NCI-H82 (cell line): ENCODE measurements at places on chromosomes 3 and 15.
A peak's percentile ranks its signal among the peaks of the same experiment; 100 is the strongest.

GRCh38 chr15:68550498-68551295, 28.1 kb upstream of the CORO2B start:
- DNase-seq, result peak; percentile 87

DNA sequence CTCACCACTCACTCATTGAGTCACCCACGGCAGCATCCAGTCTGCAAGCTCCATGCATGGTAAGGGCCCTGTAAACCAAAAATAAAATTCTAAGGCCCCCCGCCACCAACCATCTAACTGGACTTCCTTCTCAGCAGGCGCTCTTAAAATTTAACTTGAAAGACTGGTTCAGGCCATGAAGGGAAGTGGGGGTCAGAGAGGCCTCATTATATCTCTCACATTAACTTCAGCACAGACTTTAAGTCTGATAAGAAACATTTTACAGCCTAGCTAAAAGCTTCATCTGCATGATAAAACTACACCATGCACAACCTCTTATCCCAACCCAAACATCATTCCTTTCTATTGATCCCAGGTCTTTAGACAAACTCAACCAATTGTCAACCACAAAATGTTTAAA, 38.5 kb downstream of the FBLN2 start:
- DNase-seq, result no peak

- DNase-seq, result no peak
Measured at GRCh38 chr3:130604806-130605205, 87.8 kb downstream of the COL6A6 start.

DNA sequence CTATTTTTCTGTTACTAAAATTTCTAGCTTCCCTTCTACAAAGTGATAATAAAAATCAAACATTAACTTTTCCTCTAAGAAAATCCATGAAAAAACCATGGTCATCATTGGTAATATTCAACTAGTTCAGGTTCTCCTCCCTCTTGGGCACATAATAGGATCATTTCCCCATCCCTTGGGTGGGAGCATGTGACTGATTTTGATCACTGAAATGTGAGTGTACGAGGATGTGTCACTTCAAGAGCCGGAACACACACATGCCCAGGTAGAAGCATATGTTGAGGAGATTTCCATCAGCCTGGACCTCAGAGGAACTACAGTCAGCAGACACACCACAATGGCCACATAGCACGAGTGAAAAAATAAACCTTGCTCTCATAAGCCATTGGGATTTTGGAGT, 36.1 kb downstream of the AP3S2 start:
- no peak for DNase-seq

DNA sequence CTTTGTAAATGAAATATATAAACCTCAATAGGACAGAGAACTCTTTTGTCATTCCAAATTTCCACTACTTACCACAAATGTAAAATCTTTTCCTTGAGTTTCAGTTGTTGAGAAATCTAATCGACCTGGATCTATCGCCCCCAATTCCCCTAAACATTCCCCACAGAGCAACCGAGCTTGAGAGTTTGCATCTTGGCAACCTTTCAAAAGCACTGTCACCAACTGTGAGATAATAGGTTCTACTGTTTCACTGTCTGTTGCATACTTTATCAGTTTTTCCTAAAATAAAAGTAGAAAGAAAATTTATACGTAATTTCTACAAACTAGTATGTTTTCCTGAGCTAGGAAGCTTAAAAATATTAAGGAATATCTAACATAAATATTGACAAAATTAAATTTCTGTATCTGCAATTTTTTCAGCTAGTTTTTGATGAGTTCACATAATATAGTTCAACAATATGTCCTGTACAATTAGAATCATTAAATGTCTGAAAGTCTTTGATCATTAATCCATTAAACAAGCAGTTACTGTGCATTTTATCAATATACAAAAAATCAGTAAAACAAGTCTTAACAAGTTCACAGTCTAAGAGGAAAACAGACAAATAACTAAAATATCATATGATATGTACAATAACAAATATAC, 54.5 kb downstream of the ATR start:
- no peak for DNase-seq

- no peak for DNase-seq
Measured at GRCh38 chr3:127444761-127445160, 145.8 kb downstream of the TPRA1 start.

DNA sequence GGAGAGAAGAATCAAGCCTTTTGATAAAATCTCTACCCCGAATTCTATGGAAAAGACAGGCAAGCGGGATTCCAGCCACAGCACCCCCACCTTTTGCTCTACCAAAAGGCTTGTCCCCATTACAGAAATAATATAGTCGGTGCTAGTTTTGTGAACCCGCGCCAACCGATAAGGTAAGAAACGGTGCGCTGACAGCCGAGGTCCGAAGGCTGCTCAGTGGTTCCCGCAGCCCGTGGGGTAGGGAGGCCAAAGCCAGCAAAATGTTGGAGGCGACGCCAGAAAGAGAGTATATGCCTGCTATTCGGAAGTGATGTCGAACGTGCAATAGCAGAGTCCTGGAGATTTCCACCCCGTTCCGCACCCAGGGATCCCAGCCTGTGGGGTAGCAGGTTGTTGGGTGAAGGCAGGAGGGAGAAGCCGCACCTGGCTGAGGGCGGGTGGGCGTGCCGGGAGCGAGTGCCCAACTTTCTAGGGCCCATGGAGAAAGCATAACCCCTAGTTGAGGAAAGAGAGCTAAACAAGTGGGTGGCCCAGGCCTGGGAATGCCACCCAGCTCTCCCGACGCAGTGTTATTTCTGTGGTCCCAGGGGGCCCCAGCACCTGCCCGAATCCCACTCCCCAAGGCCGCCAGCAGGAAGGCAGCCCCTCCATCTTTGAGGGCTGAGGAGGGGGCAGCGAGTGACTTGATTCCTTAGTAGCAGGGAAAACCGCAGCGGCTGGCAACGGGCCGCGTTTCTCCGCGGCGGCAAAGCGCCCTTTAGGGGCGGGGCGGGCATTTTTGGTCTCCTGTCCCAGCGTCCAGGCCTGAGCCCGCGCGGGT, 7.9 kb upstream of the SOX2 start:
- no peak for DNase-seq

- DNase-seq, result no peak
Measured at GRCh38 chr3:196365736-196366135, 27.5 kb upstream of the TM4SF19 start.

DNA sequence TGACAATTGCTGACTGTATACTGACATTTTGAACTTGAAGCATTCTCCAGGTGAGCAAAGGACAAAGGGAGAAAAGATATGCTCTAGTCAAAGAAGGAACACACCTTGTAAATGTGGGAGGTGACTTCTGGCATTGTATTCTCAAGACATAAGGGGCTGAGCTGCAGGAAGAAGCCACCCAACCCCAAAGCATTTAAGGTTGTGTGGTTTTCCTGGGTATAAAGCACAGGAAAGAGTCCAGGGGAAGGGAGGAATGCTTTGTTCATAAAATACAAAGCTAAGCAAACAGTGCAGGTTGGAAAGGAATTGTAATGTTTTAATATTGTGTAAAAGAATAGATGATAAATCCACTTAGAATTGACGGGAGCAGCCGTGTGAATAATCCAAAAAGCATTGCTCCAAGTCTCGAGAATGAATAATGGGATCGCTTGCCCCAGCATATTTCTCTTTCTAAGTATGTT, 102.4 kb upstream of the LRIG1 start:
- no peak for DNase-seq

DNA sequence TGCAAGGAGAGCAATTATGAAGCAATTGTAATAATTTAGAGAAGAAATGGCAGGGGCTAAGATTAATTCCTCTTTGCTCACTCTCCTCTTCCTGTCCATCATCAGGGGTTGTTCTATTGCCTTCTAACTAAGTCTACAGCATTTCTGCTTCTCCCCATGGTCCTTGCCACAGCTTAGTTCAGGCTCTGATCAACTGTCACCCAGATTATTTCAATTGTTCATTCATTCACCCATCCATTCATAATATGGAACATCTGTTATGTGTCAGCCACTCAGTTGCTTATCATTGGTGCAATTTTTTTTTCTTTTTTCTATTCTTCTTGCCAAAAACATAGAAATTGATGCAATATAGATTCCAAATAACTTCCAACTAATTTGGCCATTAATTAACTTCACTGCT, 93.2 kb downstream of the CD47 start:
- no peak for DNase-seq

- no peak for DNase-seq
Measured at GRCh38 chr15:66819084-66819483, 117.0 kb downstream of the SMAD6 start.

- peak; percentile 77 for DNase-seq
Measured at GRCh38 chr15:92839696-92840095, 60.4 kb upstream of the CHD2 start.

GRCh38 chr15:33664947-33665346, 303.4 kb upstream of the CHRM5 start:
- DNase-seq, result no peak

- DNase-seq, result no peak
Measured at GRCh38 chr3:72699631-72700030, 148.6 kb downstream of the SHQ1 start.

GRCh38 chr15:30043211-30043655, 39.5 kb upstream of the GOLGA8J start:
- no peak for DNase-seq

DNA sequence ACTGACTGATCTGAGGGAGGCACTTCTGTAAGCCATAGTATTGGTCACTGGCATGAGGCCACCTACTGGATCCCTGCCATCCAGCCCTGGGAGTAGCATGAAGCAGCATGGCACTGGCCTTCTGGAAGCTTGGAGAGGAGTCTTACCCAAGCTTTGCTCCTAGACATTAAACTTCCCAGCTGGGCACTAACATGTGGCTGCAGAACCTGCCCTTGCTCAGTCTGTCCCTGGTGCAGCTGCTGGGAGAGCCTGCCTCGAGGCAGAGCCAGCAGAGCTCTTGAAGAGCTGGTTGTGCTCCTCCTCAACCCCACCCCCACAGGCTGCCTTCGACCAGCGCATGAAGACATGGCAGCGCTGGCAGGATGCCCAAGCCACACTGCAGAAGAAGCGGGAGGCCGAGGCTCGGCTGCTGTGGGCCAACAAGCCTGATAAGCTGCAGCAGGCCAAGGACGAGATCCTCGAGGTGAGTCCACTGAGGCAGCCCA, 17.1 kb upstream of the SNX22 start:
- no peak for DNase-seq

DNA sequence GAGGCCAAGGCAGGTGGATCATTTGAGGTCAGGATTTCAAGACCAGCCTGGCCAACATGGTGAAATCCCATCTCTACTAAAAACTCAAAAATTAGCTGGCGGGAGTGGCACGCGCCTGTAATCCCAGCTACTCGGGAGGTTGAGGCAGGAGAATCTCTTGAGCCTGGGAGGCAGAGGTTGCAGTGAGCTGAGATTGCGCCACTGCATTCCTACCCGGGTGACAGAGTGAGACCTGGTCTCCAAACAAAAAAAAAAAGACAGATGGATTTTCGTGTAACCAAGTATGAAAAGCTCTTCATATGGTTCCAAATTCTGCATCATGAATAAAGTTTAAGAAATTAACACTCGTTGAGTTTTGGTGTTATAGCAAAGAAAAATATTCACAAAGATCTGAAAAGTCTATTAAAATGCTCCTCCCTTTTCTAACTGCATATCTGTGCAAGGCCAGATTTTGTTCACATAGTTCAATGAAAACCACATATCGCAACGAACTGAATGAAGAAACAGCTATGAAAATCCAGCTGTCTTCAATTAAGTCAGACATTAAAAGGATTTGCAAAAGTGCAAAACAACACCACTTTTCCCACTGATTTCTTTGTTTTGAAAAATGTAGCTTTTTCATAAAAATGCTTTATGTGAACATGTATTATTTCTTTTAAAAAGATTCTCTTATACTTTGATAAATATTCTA, 23.8 kb upstream of the FBLN2 start:
- no peak for DNase-seq

- peak; percentile 73 for DNase-seq
Measured at GRCh38 chr3:186821429-186822387, 15.4 kb upstream of the RFC4 start.

DNA sequence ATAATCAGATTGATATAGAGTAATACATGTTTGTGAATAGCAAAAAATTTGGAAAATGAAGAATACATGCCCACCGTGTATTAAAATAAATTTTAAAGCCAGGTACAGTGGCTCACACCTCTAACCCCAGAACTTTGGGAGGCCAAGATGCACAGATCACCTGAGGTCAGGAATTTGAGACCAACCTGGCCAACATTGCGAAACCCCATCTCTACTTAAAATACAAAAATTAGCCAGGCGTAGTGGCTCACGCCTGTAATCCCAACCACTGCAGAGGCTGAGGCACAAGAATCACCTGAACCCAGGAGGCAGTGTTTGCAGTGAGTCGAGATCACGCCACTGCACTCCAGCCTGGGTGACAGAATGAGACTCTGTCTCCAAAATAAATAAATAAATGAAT, 266.3 kb downstream of the SI start:
- DNase-seq, result no peak

GRCh38 chr3:7436542-7436941, 575.6 kb downstream of the GRM7 start:
- DNase-seq, result no peak

- DNase-seq, result no peak
Measured at GRCh38 chr15:69673291-69673881, 220.8 kb downstream of the RPLP1 start.

DNA sequence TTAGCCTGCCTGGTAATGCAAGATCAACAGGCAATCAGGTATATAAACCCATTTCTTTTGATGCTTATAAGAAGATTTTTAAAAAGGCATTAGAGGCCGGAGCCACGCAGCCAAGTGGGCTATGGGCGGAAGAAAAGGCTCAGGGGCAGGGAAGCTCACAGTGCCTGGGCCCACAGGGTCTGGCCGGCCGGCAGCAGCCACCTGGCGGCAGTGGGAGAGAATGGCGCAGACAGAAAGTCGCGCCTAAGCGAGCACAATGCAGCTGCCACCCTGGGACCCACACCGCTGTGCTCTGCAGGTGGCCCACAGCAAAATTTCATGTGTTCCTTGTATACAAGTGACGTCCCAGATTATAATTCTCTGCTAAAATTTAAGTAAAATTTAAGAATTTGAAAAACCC, 448.6 kb upstream of the RASGRP1 start:
- DNase-seq, result peak; percentile 36

DNA sequence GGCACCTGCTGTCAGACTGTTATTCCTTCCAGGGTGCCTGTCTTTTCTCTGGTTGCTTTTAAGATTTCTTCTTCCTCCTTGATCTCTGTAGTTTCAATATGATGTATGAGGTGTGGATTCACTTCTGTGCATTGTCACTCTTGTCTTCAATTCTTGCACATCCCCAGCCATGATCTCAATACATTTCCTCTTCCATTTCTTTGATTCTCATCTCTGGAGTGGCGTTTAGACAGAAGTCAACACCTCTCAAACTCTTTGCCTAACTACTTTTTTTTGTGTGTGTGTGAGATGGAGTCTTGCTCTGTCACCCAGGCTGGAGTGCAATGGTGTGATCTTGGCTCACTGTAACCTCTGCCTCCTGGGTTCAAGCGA, 224.4 kb upstream of the LYSMD4 start:
- DNase-seq, result no peak

DNA sequence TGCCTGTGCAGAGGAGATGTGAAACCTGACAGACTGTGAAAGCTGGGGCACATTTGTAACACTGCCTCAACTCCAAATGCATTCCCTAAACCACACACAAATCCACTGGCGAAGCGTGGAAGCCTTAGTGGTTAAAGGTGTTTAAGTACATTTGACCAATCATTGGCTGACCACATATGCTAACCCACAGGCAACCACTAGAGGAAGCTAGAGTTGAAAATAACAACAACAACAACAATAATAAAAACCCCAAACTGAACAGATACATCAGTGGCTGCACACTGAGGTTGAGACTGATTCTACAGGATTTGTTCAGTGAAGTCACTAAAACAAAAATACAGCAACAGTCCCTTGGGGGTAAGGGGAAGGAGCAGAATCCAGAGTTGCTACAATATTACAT, 129.7 kb downstream of the TJP1 start:
- peak; percentile 11 for DNase-seq
